ENCODE measurements at places on chromosomes 7 and 10. TPM values are rescaled to one million over a fixed set of nuclear protein-coding genes. Genes with fewer than 3 reads are reported as not detected.
A peak's percentile ranks its signal among the peaks of the same experiment; 100 is the strongest.

- H3K27me3 ChIP-seq: no peaks in the 10 kb centered on the region
- H3K36me3 ChIP-seq: no peaks in the 10 kb centered on the region
- H3K4me1 ChIP-seq: peaks cover 3% of the 10 kb centered on the region
- H3K4me3 ChIP-seq: no peak overlapping the region
- H3K27ac ChIP-seq: no peak overlapping the region
Measured at GRCh38 chr10:89367529-89367928, 10.3 kb upstream of the IFIT1B start.

GRCh38 chr7:39644170-39644569 is 20.8 kb downstream of the RALA start:
- H3K27me3 ChIP-seq: no peaks in the 10 kb centered on the region
- peaks cover 4% of the 10 kb centered on the region for H3K4me1 ChIP-seq
- DNase-seq: no peak
- H3K36me3 ChIP-seq: no peaks in the 10 kb centered on the region
- H3K27ac ChIP-seq: no peak overlapping the region

- no peaks in the 10 kb centered on the region for H3K27me3 ChIP-seq
- DNase-seq: no peak
- H3K36me3 ChIP-seq: no peaks in the 10 kb centered on the region
- H3K4me1 ChIP-seq: no peaks in the 10 kb centered on the region
- H3K4me3 ChIP-seq: no peak overlapping the region
Measured at GRCh38 chr7:155870334-155871180, 58.3 kb upstream of the SHH start.

DNA sequence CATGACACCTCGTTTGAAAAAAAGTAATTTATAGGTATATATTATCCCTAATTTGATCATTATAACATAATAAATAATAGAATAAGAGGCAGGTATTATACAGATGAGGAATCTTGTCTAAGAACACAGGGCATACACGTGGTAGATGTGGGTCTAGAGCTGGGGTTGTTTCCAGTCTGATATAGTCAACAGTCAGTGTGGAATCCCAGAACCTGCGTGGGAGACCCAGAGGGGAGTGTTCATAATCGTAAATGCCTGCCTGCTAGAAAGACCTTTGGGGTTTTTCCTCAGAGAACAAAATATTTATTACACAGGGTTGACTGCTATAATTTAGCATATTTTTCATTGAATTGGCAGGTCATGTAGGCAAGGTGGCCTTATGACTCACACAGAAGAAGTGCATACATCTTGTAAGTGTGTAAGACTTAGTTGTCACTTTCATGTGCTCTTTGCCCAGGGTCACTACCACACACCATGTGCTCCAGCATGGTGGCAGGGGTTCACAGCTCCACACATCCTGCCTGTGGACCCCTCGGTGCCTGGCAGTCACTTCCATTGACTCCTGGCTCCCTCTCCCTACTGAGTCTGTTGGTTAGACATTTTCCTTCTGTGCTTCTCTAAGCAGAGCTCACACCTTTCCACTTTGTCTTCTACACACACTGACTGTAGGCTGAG is 94.9 kb upstream of the IKZF1 start:
- no peaks in the 10 kb centered on the region for H3K27me3 ChIP-seq
- no peak overlapping the region for H3K4me3 ChIP-seq
- no peak overlapping the region for H3K27ac ChIP-seq
- no peaks in the 10 kb centered on the region for H3K4me1 ChIP-seq

Gene ITIH5
- 42.0 TPM for total RNA-seq

GRCh38 chr7:131637859-131638258 is 81.4 kb upstream of the PODXL start:
- no peak overlapping the region for H3K27ac ChIP-seq
- H3K27me3 ChIP-seq: no peaks in the 10 kb centered on the region
- H3K4me1 ChIP-seq: no peaks in the 10 kb centered on the region
- H3K4me3 ChIP-seq: no peak overlapping the region
- no peaks in the 10 kb centered on the region for H3K36me3 ChIP-seq
- DNase-seq: no peak

DNA sequence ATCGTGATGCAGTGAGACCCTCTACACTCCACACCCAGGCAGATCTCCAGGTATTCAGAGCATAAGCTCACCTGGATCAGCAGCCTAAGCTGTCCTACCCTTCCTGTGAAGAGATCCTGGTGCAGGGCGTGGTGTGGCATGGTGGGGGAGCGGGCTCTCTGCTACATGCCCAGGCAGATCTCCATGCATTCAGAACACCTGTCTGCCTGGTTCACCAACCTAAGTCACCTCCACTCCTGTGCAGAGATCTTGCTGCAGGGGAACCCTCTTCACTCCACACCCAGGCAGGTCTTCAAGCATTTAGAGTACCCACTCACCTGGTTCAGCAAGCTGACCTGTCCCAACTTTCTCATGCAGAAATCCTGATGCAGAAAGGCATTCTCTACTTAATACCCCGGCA is 394.4 kb upstream of the SEMA3A start:
- no peaks in the 10 kb centered on the region for H3K4me1 ChIP-seq
- H3K27me3 ChIP-seq: no peaks in the 10 kb centered on the region
- no peaks in the 10 kb centered on the region for H3K36me3 ChIP-seq
- no peak overlapping the region for H3K27ac ChIP-seq

- no peaks in the 10 kb centered on the region for H3K4me1 ChIP-seq
- no peaks in the 10 kb centered on the region for H3K36me3 ChIP-seq
- no peaks in the 10 kb centered on the region for H3K27me3 ChIP-seq
- no peak overlapping the region for H3K27ac ChIP-seq
Measured at GRCh38 chr10:110944792-110945396, 25.5 kb downstream of the SHOC2 start.

Gene A1CF
- not detected for total RNA-seq

DNA sequence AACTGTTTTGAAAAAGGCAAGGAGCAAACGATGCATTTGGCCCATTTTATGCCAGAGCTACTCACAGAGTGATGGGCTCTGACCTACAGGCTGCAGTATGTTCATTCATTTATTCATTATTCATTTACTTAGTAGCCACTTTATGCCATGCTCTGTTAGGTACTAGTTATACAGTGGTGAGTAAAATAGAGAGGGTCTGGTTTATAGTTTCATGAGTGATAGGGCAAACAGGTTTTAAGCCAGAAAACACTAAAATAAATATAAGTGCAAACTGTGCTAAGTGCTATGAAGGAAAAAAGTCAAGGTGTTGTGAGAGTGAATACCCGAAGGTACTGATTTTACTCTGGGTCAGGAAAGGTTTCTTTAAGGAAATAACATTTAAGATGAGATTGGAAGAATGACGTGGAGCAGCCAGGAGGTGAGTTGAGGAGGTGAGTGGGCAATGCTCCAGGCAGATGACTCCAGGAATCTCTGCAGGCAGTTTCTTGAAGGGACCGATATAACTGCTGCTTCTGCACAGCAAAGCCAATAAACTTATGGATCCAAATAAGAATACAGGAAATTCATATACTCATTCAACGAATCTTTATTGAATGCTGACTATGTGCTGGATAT is 56.9 kb upstream of the FAM133B start:
- no peaks in the 10 kb centered on the region for H3K4me1 ChIP-seq
- no peak overlapping the region for H3K4me3 ChIP-seq
- no peak overlapping the region for H3K27ac ChIP-seq
- no peaks in the 10 kb centered on the region for H3K36me3 ChIP-seq
- no peak for DNase-seq

Gene NME8
- not detected for total RNA-seq

- H3K27me3 ChIP-seq: no peaks in the 10 kb centered on the region
Measured at GRCh38 chr10:86058964-86059363, 307.6 kb downstream of the GRID1 start.

Gene GJC3
- 1.2 TPM for total RNA-seq

DNA sequence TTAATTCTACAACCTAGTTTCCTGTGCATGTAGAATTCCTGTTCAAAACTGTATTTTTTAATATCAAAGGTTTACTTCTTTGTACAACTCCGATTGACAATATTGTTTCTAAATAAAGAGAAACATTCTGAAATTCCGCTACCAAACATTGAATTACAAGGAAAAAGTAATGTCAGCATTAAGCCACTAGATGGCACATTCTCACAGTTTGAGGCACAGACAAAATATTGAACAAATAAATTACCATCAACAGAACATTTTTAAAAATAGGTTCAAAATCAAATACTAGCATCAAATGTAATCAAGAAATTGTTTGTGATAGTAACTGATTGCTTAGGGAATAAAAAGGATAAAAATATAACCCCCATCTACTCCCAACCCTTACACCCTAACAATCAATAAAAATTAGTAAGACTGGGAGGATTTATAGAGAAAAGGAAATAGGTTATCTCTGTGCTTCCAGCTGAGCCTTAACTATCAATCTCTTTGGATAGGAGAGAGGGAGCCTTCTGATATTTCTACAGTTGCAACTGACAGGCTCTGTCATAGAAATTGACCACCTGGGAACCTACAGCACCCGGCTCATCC is 86.6 kb upstream of the C7orf33 start:
- H3K4me3 ChIP-seq: no peak overlapping the region
- no peaks in the 10 kb centered on the region for H3K4me1 ChIP-seq
- no peaks in the 10 kb centered on the region for H3K36me3 ChIP-seq
- no peak overlapping the region for H3K27ac ChIP-seq

- H3K36me3 ChIP-seq: no peaks in the 10 kb centered on the region
- H3K27me3 ChIP-seq: no peaks in the 10 kb centered on the region
- no peak for DNase-seq
Measured at GRCh38 chr7:91570560-91570959, 306.3 kb downstream of the FZD1 start.

DNA sequence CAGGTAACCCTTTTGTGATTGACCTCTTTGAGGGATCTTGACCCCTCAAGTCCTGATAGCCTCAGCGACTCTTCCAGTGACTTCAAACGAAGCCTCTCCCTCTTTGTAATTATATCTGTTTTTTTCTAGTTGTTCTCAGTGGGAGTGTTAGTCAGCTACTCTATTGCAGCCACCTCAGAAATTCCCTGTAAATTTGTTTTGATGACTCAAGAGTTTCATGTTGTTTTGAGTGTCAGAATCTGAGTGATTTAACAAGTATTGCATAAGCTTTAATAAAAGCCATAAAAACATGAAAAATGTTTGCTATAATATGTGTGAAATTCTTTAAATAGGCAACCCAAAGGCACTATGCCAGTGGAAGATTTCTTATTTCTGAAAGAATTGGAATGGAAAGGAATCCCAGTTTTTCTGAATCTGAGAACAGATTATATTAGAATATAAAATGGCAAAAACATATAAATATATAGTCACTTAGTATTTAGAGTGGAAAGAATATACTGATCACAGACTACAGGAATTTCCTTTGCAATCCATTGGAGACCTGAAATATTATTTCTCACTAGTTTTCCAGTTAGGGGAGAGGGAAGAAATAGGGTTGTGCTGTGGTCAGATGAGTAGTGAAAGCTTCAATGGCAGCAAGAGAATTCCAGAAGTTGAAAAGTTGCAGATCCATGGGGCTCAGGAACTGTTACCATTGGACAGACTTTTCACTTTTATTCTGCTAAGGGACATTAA is 94.4 kb upstream of the SEMA3C start:
- H3K4me1 ChIP-seq: no peaks in the 10 kb centered on the region
- H3K27ac ChIP-seq: no peak overlapping the region
- DNase-seq: no peak
- H3K36me3 ChIP-seq: no peaks in the 10 kb centered on the region
- no peak overlapping the region for H3K4me3 ChIP-seq

GRCh38 chr7:150966002-150966401 is 12.1 kb downstream of the KCNH2 start:
- H3K27ac ChIP-seq: no peak overlapping the region
- DNase-seq: no peak
- no peaks in the 10 kb centered on the region for H3K36me3 ChIP-seq
- no peak overlapping the region for H3K4me3 ChIP-seq

Gene HSPA12A
- 19.4 TPM for total RNA-seq

DNA sequence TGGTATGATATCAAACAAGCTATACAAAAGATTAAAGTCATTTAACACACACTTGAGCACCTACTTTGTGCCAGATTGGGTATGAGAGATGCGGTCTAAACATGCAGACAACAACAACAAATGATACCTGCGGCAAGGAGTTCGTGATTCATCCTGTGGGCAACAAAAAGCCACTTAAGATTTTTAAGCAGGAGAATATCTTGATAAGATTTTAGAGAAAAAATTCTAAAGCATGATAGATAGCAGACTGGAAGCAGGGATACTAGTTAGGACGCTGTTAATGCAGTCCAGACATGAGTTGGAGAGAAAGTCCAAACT is 1.6 kb upstream of the KBTBD2 start:
- no peak overlapping the region for H3K4me3 ChIP-seq
- DNase-seq: no peak
- peak overlapping the region; percentile 99 for H3K27ac ChIP-seq
- no peaks in the 10 kb centered on the region for H3K4me1 ChIP-seq
- no peaks in the 10 kb centered on the region for H3K27me3 ChIP-seq
- H3K36me3 ChIP-seq: no peaks in the 10 kb centered on the region

Gene SFTPA1
- not detected for total RNA-seq

- no peaks in the 10 kb centered on the region for H3K36me3 ChIP-seq
- H3K27ac ChIP-seq: no peak overlapping the region
- H3K27me3 ChIP-seq: no peaks in the 10 kb centered on the region
- no peak overlapping the region for H3K4me3 ChIP-seq
- no peak for DNase-seq
Measured at GRCh38 chr10:17023386-17024298, 106.0 kb downstream of the CUBN start.

Gene ELFN1
- 3.0 TPM for total RNA-seq

Gene C10orf67
- not detected for total RNA-seq

- no peak for DNase-seq
- H3K4me3 ChIP-seq: no peak overlapping the region
- no peaks in the 10 kb centered on the region for H3K4me1 ChIP-seq
- H3K36me3 ChIP-seq: no peaks in the 10 kb centered on the region
- H3K27me3 ChIP-seq: no peaks in the 10 kb centered on the region
Measured at GRCh38 chr7:46810986-46811385, 770.9 kb downstream of the TNS3 start.

Gene ASB10
- total RNA-seq: not detected

DNA sequence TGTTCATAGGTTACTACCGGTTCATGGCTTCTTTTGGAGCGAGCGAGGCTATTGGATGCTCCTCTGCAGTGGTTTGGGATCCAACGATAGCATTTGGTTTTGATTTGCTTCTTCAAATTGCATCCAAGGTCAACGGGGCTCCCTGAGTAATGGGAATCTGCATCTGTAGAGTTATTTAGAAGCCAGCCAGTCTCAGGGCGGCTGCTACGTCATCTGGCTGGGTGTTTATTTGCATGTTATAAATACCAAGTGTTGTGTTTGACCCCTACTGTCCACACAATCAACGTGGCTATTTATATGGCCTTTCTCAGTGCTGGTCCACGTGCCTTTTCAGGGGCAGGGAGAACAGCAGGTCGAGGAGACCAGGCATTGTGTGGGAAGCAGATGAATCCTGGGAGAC is 137.7 kb downstream of the PRPF18 start:
- DNase-seq: no peak
- no peak overlapping the region for H3K4me3 ChIP-seq
- no peaks in the 10 kb centered on the region for H3K27me3 ChIP-seq
- H3K36me3 ChIP-seq: no peaks in the 10 kb centered on the region
- H3K27ac ChIP-seq: no peak overlapping the region

GRCh38 chr10:69996611-69997010 is 56.0 kb upstream of the MACROH2A2 start:
- no peak overlapping the region for H3K27ac ChIP-seq
- DNase-seq: no peak
- H3K27me3 ChIP-seq: no peaks in the 10 kb centered on the region
- no peak overlapping the region for H3K4me3 ChIP-seq
- no peaks in the 10 kb centered on the region for H3K4me1 ChIP-seq

Gene C10orf62
- total RNA-seq: not detected
